EL (cell line): ENCODE measurements at places on chromosomes 16 and 17.

DNA sequence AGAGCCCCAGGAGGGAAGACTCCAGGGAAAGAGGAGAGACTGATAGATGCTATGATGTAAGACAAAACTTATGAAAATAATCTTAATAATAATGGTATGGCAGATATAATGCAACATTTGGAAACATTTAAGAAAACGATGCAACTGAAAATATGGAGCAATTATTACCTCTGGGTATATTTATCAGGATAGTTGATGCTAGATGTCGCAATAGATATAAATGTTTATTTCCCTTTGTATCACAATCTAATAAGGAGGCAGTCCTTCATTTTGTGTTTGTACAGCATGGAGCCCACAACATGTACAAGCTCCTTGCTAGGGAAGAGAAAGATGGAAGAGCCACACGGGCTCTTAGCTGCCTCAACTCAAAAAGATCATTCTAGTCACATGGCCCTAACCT lies 101.1 kb upstream of the TMEM132E start:
- DNase-seq: no peak

DNA sequence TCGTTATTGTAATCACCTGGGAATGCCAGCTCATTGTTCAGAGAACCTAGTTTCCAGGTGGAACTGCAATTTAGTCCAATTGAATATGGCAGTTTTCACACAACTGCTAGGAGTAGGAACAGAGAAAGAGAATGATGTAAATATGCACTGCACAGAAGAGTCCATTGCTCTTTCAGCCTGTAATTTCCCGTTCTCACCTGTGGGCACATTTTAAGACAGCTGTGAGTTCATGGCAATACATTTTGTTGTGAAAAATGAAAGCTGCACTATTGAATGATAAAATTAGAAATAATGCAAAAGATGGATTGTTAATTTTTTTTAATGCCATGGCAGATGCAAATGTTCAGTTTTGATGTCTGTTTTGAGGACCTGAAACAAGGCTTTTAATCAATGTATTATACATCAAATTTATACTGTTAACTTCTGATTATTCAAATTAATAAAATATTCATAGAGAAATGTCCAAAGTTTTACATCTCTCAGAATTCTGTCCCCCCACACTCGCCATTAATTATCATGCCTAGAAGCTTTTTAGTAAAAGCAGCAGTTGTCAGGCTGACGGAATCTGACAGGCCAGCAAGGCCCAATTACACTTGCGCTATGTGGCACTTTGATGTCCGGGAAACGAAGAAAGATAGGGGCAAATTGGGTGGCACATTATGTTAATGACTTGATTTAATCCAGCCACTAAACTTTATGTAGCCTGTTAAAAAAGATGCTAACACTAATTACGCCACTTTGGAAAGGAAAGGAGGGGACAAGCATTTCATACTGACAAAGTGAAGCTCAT lies 72.2 kb downstream of the RPGRIP1L start:
- DNase-seq: no peak

DNA sequence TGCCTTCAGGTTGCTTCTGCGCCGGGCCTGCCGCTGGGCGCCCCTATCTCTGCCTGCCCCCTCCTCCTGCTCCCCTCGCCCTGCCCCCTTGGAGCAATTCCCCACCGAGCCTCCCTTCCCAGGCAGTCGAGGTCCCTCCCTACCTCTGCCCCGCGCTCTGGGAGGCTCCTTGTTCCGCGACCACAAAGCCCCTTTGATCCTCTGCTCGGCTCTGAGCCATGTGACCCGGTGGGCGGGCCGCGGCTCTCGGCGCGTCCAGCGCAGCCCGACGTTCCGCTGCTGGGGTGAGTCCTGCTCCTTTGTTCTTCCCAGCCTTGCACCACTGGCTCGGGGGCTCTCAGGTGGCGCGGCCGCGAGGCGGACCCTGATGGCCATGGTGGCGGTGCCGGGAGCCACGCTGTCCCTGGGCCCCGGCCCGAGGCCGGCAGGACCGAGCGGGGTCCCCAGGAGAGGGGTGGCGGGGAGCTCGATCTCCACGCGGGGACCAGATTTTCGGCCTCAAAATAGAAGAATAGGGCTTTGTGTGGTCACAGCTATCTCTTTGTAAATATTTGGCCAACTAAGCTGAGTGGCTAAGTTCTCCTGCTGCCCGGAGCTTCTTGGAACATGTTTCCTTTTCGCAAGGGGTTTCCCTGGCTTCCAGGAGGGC lies 310.6 kb downstream of the SEC14L1 start:
- DNase-seq: peak; percentile 64

DNA sequence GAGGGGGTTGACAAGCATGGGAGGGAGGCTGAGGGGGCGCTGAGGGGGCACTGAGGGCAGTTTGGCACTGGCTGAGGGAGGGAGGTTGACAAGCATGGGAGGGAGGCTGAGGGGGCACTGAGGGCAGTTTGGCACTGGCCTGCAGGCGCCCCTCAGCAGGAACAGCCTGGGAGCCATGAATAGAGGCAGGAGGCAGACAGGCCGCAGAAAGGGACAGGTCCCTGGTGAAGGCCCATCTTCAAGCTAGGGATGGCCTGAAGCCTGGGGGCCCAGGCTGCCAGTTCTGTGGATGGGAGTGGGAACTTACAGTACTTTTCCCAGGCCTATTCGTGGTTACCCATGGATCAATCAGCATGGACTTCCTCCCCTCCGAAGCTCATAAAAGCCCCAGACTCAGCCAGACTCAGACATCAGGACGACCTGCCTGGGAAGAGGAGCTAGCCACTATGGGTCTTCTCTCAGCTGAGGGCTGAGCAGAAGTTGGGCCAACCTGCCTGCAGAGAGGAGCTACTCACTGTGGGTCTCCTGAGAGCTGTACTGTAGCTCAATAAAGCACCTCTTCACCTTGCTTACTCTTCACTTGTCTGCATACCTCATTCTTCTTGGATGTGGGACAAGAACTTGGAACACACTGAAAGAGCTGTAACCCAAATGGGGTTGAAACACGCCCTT lies 72.8 kb upstream of the BRD7 start:
- no peak for DNase-seq

DNA sequence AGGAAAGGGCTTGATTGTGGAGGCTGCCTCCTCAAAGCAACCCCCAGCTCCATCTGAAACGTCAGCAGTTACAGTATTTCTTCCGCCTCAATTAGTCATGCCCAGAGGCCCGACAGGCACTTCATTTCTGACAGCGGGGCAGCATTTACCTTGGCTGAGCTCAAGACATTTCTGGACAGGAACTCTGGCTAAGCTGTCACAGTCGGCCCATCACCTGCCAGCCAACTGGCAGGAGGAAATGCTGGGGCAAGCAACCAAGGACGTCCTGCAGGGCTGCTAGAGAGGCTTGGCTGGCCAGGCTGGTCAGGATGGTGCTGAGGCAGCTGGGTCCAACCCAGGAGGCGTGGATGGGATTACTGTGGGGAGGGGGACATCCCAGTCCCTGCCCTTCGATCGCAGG lies 27.8 kb downstream of the PLXDC1 start:
- DNase-seq: no peak

- no peak for DNase-seq
These were observed 1.7 kb downstream of the MLST8 start for GRCh38 chr16:2206780-2207433.

DNA sequence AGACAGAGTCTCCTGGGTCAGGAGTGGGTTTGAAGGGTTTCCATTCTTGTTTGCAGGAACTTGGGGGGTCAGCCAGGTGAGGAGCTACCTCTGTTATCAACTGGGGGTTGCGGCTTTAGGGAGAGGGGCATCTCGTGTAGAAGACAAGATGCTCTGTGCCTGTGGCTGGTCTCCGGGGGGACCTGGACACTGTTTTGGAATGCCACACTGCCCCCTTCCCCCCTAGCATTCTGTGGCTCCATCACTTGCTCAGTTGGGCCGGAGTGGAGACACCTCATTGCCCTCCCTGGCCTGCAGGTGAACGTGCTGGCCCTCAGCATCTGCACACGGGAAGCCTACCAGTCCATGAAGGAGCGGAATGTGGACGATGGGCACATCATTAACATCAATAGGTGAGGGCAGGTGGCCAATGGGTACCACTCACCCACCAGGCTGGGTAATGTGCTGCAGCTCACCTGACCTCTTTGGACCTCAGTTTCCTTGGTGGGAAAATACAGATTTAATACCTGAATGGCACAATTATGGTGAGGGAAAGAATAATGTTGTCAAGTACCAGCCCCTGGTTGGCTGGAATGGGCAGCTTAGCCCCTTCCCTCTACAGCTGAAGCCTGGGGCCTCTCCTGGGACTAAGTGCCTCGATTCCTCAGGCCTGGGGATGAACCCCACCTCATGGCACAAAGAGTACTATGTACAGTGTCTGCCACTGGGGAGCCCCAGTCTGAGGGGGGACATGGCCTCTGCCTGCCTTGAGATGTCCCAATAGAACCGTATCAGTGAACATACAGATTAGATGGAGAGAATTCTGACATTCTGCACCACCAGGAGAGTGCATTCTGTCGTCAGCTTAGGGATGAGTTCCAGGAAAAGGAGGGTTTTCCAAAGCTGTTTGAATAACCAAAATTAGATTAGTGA lies 3.3 kb upstream of the MRM1 start:
- no peak for DNase-seq

GRCh38 chr17:8674344-8675305 lies 44.1 kb upstream of the MYH10 start:
- no peak for DNase-seq

- DNase-seq: no peak
These were observed 207.1 kb upstream of the CIBAR2 start for GRCh38 chr16:85319208-85319983.

GRCh38 chr17:35715416-35715815 lies 16.0 kb upstream of the RASL10B start:
- no peak for DNase-seq

- no peak for DNase-seq
These were observed 12.1 kb downstream of the ACLY start for GRCh38 chr17:41906465-41907184.

GRCh38 chr17:74454197-74455024 lies 12.0 kb upstream of the CD300A start:
- no peak for DNase-seq

DNA sequence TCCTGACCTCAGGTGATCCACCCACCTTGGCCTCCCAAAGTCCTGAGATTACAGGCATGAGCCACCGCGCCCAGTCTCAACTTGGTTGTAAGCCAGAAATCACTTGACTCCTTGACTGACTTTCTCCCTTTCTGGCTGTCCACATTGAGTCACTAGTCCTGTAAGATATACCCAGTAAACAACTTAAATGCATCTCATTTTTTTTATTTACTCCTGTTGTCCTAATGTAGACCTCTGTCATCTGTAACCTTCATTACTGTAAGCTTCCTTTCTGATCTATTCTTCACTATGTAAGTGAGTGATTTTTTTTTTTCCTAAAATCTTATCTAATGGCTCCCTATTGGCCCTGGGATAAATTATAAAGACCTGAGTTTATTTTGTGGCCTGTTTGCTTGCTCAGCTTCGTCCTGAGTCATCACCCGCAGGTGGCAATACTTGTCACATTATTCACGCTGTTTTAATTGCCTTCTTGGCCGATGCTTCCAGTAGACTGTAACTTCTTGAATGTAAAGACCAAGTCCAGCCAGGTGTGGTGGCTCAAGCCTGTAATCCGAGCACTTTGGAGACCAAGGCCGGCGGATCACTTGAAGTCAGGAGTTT lies 41.0 kb downstream of the PAFAH1B1 start:
- DNase-seq: peak; percentile 14

GRCh38 chr17:17681744-17682292 lies 560 bp downstream of the RAI1 start:
- peak; percentile 39 for DNase-seq

- DNase-seq: peak; percentile 39
These were observed 2.2 kb upstream of the CHD3 start for GRCh38 chr17:7886227-7887037.

DNA sequence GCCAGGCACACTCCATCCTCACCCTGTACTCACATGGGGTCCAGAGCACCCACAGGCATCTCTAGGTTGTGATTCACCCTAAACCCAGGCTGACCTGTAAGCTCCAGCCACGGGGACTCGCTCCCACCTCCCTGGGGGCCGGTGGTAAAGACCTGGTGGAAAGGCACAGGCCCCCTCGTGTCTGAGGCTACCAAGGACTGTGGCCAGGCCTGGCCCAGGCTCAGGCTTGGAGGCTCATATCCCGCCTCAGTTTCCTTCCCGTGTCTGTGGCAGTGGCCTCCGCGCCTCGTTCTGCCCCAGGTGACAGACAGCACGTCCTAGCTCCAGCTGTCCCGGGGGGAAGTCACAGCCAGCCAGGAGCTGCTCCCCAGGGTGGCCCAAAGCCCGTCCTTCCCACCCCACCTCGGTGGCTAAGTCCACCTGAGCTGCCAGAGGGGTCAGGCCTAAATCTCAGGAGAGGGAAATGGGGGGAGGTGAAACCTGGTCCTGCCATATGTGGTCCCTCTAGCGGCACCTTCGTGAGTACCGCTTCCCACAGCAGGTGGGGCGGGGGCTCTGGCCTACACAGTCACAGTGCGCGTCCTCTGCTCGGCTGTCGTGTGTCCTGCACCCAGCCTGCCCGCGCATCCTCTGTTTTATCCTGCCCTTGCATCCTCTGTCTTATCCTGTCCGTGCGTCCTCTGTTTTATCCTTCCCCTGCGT lies 12.6 kb downstream of the CDH15 start:
- no peak for DNase-seq

DNA sequence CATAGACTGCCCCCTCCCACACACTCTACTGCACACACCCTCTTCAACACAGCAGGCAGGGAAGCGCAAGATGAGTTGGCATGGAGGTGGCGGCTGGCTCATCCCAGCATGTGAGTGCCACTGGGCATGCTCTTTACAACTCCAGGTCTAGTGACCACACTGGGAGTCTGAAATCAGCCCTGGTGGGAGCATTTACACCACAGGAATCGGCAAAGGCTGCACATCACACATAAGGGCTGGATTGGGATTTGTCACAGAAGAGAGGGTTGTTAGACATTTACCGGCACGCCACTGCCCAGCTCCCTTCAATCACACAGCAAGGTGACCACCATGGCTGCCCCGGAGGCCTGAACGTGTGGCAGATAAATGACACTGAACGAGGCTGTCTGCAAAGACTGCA lies 49.4 kb downstream of the ENGASE start:
- no peak for DNase-seq

GRCh38 chr16:2770057-2770951 lies 6.8 kb downstream of the ELOB start:
- DNase-seq: no peak

- no peak for DNase-seq
These were observed 38.7 kb upstream of the AQP8 start for GRCh38 chr16:25177831-25178688.

DNA sequence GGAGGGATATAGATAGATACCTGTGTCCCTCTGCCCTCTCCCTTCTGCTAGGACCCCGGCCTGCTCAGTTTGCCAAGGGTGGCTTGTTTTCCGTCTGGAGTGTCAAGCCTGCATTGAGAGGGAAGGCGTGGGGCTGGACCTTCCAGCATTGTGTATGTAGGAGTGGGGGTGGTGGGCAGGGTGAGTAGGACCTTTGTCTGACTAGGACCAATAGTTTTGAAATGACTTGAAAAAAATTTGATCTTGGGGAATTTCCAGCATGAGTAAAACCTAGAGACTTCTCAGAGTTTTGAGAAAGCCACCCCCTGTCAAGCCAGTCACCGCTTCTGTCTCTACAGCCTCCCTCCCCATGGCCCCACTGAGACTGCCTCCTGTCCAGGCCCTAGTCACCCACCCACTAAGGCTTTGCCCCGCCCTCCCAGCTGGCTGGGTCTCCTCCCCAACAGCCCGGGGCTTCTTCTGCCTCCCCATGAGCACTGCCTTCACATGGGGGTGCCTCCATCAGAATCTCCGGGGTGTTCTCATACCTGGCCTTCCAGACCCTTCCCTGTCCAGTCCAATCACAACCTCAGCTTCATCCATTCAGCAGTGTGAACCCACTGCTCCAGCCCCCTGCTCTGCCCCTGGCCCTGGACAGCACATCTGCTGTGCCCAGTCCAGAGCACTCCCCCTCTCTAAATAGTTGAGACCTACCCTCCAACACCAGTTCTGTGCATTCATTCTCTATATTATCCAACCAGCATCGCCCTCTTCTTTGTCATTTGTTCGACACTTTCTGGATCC lies 207.0 kb downstream of the MSI2 start:
- peak; percentile 91 for DNase-seq
